ENCODE measurements at places on chromosomes 2 and 18. TPM values are rescaled to one million over a fixed set of nuclear protein-coding genes. Genes with fewer than 3 reads are reported as not detected.

The HAAO gene
- 0.98 TPM for total RNA-seq

The PGAP1 gene
- 44.8 TPM for total RNA-seq

The ALLC gene
- total RNA-seq: not detected

The HTRA2 gene
- 75.6 TPM for total RNA-seq

The ALPP gene
- not detected for total RNA-seq

The ALKAL2 gene
- not detected for total RNA-seq

The TUBB8B gene
- total RNA-seq: 0.22 TPM

Data from activated T-helper 17 cell treated with anti-CD3 and anti-CD28 coated beads, Interleukin-2, amount 50 U/mL, for 72 hours (primary cell).